ENCODE measurements at places on chromosomes 6 and 20. TPM values are rescaled to one million over a fixed set of nuclear protein-coding genes. Genes with fewer than 3 reads are reported as not detected.

The PROKR2 gene
- total RNA-seq, result not detected

The GABRR1 gene
- not detected for total RNA-seq

The KCNK17 gene
- total RNA-seq, result 5.5 TPM

The THBD gene
- 77.6 TPM for total RNA-seq

The BACH2 gene
- 6.3 TPM for total RNA-seq

The PTP4A1 gene
- 57.6 TPM for total RNA-seq

The MATN4 gene
- total RNA-seq, result not detected

DNA sequence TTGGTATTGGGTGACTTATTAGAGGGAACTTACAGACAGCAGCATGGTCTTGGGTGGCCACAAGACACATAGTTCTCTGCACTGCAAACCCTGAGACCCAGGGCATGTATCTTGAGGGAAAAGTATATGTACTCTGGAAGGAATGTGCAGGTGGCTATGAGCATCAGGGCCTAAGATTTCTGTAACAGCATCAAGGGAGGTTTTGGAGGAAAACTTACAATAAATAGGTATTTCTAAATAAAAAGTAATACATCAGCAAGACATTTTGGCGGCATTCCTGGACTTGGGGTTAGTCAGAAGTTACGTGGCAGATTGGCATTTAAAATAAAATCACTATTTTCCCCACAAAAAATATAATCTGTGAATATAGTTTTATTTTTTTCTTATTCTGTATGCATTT is 8.0 kb upstream of the STX7 start:
- H3K27ac ChIP-seq, result no peak overlapping the region
- H3K27me3 ChIP-seq, result no peaks in the 10 kb centered on the region
- H3K36me3 ChIP-seq, result no peaks in the 10 kb centered on the region
- no peak overlapping the region for H3K4me3 ChIP-seq

- H3K27me3 ChIP-seq, result no peaks in the 10 kb centered on the region
- H3K4me3 ChIP-seq, result no peak overlapping the region
- H3K36me3 ChIP-seq, result no peaks in the 10 kb centered on the region
- H3K27ac ChIP-seq, result no peak overlapping the region
- no peak for DNase-seq
- H3K4me1 ChIP-seq, result no peaks in the 10 kb centered on the region
These were observed 174.5 kb downstream of the MRPL14 start for GRCh38 chr6:43952746-43953145.

DNA sequence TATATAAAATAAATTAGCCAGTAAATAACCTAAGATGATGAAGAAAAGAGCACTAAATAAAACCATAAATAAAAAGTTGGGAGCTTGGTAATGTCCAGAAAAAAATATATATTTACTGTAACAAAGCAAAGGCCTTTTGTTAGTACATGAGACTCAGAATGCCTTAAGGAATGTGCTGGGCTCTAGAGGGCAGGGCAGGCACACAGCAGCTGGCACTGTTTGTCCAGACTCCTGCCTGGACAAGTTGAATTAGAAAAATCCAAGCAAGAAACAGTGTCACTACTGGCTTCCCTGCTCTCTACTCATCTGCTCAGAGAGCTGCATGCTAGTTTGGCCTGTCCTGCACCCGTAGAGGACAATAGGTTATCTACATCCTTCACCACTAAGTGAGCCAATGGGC is 8.8 kb downstream of the DEFB129 start:
- no peak for DNase-seq
- no peak overlapping the region for H3K27ac ChIP-seq
- H3K4me1 ChIP-seq, result peaks cover 12% of the 10 kb centered on the region
- no peaks in the 10 kb centered on the region for H3K27me3 ChIP-seq

DNA sequence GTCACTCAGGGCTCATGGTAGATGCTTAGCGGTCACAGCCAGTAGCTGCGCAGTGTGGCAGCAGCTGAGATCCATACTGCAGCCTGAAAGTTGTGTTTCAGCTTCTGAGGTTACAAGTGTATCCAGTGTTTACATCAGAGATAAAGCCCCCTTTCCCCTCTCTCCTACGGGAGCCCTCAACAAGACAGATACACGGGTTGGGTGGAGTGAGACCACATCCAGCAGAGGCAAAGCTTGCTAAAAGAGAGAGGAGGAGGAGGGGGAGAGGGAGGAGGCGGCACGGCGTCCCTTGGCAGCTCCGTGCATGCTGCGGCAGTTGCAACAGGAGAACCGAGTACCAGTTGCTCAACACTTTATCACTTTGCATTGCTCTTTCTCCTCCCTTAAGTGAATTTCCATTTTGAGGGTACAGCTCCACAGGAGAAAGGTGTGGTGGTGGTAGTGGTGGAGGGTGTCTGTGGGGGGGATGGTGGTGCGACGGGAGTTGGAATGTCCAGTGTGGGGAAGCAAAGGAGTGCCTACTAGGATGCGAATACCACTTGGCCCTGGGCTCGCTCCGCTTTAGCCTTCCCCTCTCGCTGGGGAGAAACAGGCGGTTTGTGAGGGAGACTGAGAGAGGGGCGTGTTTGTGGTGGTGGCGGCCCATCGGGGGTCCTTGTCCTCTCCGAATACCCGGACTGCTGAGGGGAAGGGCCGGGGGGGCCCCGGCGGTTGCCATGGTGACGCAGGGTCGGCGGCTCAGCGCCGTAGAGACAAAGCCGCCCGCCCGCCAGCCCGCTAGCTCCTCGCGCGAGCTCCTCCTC is 405 bp upstream of the RNF182 start:
- peak overlapping the region; percentile 53 for H3K4me3 ChIP-seq
- peak overlapping the region; percentile 37 for H3K27ac ChIP-seq
- H3K27me3 ChIP-seq, result peaks cover 77% of the 10 kb centered on the region
- no peaks in the 10 kb centered on the region for H3K36me3 ChIP-seq
- H3K4me1 ChIP-seq, result peaks cover 27% of the 10 kb centered on the region
- DNase-seq, result peak; percentile 57

DNA sequence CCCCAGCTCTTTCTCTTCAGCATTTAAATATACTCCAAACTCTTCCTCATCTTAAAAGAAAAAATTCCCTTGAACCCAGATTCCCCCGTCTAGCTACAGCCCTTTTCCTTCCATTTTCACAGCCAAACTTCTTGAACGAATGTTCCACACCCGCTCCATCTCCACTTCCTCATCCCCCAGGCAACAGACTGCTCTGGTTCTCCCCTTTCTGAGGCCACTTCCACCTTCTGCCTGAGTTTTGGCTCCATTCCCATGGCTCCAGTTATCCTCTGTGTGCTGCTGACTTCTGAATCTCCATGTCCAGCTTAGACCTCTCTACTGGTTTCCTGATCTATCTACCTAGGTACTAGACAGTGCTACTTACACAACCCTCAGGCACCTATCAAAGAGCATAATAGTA is 106.4 kb downstream of the RALGAPA2 start:
- DNase-seq, result no peak
- H3K4me1 ChIP-seq, result peaks cover 5% of the 10 kb centered on the region
- H3K36me3 ChIP-seq, result peaks cover 82% of the 10 kb centered on the region
- no peaks in the 10 kb centered on the region for H3K27me3 ChIP-seq
- H3K27ac ChIP-seq, result no peak overlapping the region
- no peak overlapping the region for H3K4me3 ChIP-seq

DNA sequence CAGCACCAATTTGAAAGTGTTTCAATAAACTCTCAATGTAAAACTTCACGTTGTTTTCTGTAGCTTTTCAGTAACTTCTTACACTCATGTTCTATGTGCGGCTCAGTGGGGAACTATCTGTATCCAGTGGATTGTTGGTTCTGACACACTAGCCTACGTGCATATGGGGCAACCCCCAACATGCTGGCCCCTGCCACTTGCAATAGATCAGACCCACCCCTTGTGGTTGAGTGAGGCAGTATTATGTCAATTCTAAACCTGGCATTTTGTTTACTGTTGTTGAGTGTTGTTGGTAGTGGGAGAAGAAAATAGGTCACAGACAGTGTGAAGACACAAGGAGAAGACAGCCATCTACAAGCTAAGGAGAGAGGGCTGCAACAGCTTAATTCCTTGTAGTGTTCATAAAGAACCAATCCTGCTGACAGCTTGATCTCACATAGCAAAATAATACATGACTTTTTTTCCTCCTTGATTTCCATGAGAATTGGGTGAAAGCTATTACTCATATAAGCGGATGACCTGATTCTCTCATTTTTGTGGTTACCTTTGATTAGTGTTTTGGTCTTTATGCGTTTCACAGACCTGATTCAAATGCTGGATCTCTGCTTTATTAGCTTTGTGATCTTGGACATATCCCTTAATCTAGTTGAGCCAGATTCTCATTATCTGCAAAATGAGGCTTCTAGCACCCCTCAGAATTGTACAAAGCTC is 320.4 kb downstream of the LAMA2 start:
- no peaks in the 10 kb centered on the region for H3K27me3 ChIP-seq
- DNase-seq, result no peak
- no peak overlapping the region for H3K27ac ChIP-seq
- no peak overlapping the region for H3K4me3 ChIP-seq
- H3K36me3 ChIP-seq, result no peaks in the 10 kb centered on the region

DNA sequence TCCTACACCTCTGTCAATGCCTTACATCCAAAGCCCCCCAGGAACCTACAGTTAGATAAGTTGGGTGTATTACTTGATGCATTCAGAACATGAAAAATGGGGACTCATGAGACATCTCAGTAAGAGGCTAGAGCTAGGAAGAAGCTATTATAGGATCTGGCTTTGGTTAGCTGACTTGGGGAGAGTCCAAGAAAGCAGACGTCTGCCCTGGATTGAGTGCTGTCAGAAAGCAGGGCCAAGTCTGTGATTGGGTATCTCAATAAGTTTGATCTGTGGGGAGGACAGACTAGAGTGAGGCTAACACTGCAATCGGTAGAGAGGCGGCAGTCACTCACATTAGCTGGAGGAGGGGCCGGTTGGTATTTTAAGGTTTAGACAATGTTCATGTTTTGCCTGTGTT is 79.4 kb upstream of the LRFN2 start:
- DNase-seq, result no peak
- no peak overlapping the region for H3K27ac ChIP-seq
- no peak overlapping the region for H3K4me3 ChIP-seq
- H3K36me3 ChIP-seq, result no peaks in the 10 kb centered on the region
- H3K27me3 ChIP-seq, result peaks cover 5% of the 10 kb centered on the region

DNA sequence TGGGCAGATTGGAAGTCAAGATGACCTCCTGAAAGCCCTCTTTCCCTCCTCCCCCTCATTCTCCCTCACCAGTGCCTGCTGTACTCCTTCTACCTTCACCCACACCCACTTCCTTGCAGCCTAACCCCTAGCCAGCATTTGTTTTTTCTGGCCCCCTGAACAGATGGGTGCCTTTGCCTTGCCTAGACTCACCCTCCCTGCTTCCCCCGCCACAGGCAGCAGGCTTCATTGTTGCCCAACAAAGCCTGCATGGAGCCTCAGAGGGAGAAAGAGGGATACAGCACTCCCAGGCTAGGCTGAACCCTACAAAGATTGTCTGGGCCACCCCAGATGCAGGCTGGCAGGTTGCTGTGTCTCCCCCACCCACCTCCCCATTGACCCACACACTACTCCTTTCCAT is 2.7 kb downstream of the MOCS1 start:
- DNase-seq, result no peak
- H3K27ac ChIP-seq, result peak overlapping the region; percentile 31

GRCh38 chr6:149335924-149336608 is 18.6 kb downstream of the TAB2 start:
- no peaks in the 10 kb centered on the region for H3K27me3 ChIP-seq
- H3K4me3 ChIP-seq, result no peak overlapping the region
- no peaks in the 10 kb centered on the region for H3K36me3 ChIP-seq
- no peak for DNase-seq
- H3K4me1 ChIP-seq, result peaks cover 82% of the 10 kb centered on the region

GRCh38 chr6:107627969-107628368 is 138.1 kb downstream of the SOBP start:
- H3K4me1 ChIP-seq, result no peaks in the 10 kb centered on the region
- no peak overlapping the region for H3K27ac ChIP-seq
- DNase-seq, result no peak

GRCh38 chr20:10619427-10619826 is 54.4 kb downstream of the JAG1 start:
- H3K36me3 ChIP-seq, result no peaks in the 10 kb centered on the region
- no peaks in the 10 kb centered on the region for H3K4me1 ChIP-seq
- H3K27me3 ChIP-seq, result no peaks in the 10 kb centered on the region
- H3K27ac ChIP-seq, result no peak overlapping the region

DNA sequence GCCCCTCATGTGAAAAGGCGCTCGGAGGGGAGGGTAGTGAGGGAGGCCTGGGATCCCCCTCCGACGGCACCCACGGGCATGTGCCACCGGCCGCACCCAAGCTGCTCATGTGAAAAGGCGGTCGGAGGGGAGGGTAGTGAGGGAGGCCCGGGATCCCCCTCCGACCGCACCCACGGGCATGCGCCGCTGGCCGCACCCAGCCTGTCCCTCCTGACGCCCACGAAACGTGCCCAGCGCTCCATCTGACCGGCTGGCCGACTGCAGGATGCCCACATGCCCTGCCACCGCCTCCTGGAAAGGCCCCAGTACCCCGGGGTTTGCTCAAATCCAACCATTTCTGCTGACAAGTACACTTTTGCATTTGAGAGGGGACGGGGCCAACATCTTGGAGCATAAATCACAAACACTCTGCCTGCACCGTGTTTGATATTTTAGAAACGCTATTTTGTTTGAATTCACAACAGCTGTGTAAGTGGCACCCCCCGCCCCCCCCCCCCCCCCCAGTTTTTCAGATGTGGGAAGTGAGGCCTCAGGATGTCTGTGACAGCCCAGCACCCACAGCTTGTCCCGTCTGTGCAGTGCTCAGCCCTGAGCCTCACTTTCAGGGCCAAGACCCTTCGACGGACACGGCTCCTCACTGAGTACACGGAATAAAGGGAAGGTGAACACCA is 34.1 kb downstream of the SLC2A4RG start:
- H3K4me3 ChIP-seq, result no peak overlapping the region
- no peaks in the 10 kb centered on the region for H3K27me3 ChIP-seq
- peak; percentile 38 for DNase-seq
- H3K36me3 ChIP-seq, result peaks cover 10% of the 10 kb centered on the region
- H3K4me1 ChIP-seq, result peaks cover 6% of the 10 kb centered on the region
- H3K27ac ChIP-seq, result no peak overlapping the region

GRCh38 chr6:7215798-7216231 is 97.2 kb downstream of the SSR1 start:
- H3K27me3 ChIP-seq, result no peaks in the 10 kb centered on the region
- H3K36me3 ChIP-seq, result peaks cover 78% of the 10 kb centered on the region
- no peak overlapping the region for H3K4me3 ChIP-seq
- peaks cover 48% of the 10 kb centered on the region for H3K4me1 ChIP-seq
- peak overlapping the region; percentile 54 for H3K27ac ChIP-seq

GRCh38 chr6:109910571-109910970 is 67.5 kb upstream of the GPR6 start:
- H3K36me3 ChIP-seq, result no peaks in the 10 kb centered on the region
- no peak for DNase-seq
- H3K4me3 ChIP-seq, result no peak overlapping the region
- H3K27ac ChIP-seq, result no peak overlapping the region
- H3K27me3 ChIP-seq, result no peaks in the 10 kb centered on the region
